ENCODE measurements at places on chromosomes 12 and 14.

DNA sequence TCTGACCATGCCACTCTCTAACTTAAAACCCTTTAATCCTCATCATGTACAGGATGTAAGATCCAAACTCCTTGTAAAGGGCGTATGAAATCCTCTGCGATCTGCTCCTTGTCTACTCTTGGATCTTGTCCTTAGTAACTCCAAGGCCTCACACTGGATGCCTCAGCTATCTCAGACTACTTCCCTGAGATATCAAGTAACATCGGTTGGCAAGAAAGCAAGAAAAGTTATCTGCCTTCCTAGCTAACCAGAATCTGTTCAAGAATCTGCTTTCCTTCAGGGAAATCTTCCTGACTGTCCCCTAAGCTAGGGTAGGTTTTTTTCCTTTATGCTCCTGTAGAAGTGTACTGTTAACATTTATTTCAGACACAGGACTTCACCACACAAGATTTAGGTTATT lies 82.6 kb downstream of the TAOK3 start:
- DNase-seq: no peak

GRCh38 chr12:28937196-28937595 lies 211.9 kb upstream of the FAR2 start:
- no peak for DNase-seq

DNA sequence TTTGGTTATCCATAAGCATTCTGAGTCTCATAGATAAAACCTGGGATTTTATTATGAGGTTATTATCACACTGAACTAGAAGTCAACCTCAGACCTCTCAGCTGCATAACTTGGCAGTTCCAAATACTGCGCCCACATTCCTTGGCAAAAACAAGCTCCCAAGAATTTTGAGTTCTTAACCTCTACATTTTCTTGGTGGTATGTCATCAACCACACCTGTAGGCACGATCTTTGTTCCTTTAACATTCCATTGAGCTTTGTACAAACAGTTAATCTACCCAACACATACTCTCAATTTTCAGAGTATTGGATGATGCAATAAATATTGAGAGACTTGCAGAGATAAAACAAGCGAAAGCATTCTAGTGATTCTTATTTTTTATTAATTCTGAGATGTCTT lies 371.8 kb upstream of the PRICKLE1 start:
- peak; percentile 39 for DNase-seq

DNA sequence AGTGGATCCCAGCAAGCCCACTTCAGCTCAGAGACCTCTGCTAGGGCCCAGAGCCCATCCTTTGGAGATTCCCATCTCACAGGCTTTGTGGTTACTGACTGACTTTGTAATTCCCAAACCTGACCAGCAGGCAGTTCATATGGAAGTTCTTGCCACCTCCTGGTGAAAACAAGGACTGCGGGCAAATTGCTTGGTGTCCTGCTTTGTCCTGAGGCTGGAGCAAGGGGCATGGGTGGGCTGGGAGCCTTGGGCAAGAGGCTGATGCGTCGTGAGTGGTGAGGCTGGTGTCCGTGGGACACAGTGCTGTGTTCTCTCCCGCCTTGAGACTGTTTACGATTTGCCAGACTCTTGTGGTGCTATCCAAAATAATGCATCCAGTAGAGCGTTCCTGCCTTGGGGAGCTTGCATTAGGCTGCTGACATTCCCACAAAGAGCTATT lies 91.0 kb downstream of the LRRC74A start:
- peak; percentile 90 for DNase-seq

DNA sequence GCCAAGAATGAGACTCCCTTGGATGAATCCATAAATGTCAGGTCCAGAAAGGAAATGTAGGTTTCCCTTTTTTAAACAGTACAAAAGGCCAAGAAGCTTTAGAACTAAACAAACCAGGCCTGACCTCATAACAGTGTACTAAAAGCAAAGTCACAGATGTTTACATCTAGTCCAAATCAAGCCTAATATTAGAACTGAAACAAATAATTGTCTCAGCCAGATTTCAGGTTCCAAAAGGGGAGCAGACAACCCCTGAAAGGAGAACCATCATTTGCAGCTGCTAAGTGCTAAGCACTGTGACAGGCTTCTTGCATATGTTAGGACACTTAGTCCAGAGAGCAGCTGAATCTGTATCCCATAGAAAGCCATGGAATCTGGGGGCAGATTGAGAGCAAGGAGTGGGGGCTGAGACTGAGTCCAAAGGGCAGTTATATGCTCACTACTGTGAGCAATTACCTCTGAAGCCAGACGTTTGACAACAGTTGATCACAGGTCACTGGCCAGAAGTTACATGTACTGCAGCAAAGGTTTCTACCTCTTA lies 90.1 kb downstream of the STXBP6 start:
- DNase-seq: no peak

DNA sequence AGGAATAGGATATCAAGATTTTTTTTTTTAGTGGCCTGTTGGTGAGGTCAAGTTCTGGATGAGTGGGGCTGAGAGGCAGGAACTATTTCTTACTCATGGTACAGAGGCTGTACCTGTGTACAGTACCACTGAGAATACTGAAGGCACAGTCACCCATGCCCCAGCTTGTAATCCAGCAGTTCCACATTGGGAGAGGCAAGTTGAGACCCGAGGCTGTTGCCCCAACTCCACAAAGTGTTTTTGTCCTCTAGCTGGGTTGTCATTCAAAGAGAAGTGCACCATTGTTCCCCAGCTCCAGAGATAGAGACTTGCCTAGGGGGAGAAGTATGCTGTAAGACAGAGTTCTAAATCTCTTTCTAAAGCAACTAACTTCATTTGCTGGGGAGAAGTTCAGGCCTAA lies 38.7 kb downstream of the ARID2 start:
- DNase-seq: no peak

GRCh38 chr12:131917711-131918306 lies 11.3 kb upstream of the PUS1 start:
- DNase-seq: no peak

GRCh38 chr12:38166225-38166624 lies 150.3 kb upstream of the ALG10B start:
- DNase-seq: no peak

DNA sequence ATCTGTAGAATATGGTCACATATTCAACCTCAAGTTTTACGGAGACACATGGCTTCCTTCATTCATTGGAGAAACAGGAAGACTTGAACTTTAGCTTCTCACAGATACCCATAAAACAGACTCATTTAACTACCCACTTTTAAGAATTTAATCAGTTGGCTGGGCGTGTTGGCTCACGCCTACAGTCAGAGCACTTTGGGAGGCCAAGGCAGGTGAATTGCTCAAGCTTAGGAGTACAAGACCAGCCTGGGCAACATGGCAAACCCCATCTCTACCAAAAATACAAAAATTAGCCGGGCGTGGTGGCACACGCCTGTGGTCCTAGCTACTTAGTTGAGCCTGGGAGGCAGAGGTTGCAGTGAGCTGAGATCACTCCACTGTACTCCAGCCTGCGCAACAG lies 64.7 kb upstream of the STAC3 start:
- DNase-seq: no peak

- no peak for DNase-seq
Measured at GRCh38 chr14:53796734-53797133, 159.9 kb downstream of the BMP4 start.

GRCh38 chr12:45912774-45913173 lies 77.6 kb downstream of the SCAF11 start:
- no peak for DNase-seq

DNA sequence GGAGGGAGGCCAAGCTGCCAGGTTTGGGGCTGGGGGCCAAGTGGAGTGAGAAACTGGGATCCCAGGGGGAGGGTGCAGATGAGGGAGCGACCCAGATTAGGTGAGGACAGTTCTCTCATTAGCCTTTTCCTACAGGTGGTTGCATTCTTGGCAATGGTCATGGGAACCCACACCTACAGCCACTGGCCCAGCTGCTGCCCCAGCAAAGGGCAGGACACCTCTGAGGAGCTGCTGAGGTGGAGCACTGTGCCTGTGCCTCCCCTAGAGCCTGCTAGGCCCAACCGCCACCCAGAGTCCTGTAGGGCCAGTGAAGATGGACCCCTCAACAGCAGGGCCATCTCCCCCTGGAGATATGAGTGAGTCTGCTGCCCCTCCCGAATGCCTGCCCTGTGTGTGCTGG lies 432 bp downstream of the IL25 start:
- no peak for DNase-seq

GRCh38 chr12:49871263-49871561 lies 28.3 kb upstream of the BCDIN3D start:
- no peak for DNase-seq

GRCh38 chr14:64971943-64972791 lies at the start of gene RAB15:
TSS of gene RAB15 (minus strand) at chr14:64972336. CDS start at chr14:64972076, 260 bp downstream.
- peak; percentile 81 for DNase-seq

DNA sequence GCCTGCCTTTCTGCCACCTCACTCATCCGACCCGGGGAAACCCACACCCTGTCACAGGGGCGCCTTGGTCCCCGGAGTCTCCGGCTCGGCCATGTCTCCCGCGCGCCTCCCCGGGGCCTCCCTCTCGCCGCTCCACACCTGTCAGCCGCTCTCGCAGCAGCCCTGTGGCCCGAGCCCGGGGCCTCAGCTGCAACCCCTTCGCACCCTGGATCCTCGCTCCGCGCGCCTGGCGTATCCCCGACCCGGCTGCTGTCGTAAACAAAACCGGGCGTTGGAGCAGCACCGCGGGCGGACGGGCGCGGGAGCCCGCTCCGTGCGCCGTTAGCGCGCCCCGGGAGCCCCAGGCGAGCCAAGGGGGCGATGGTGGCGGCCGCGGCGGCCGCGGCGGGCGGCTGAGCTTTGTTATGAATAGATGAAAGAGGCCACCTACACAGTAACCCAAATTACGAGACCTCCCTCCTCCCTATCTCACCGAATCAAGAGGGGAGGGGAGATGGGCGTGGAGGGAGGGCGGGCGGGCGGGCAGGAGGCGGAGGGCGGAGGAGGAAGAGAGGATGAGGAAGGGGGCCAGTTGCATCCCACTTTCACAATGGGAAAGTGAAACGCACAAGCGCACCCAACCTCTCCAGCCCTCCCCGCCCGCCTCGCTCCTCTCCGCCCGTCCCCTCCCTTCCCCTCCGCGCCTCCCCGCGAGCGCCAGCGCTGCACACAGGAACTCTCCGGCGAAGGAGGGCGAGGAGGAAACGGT lies at the start of gene PLXNC1:
PLXNC1 (plus strand) TSS at position 587 of the 748 bp plus-strand sequence. CDS start 395 bp downstream, outside the sequence.
- no peak for DNase-seq

DNA sequence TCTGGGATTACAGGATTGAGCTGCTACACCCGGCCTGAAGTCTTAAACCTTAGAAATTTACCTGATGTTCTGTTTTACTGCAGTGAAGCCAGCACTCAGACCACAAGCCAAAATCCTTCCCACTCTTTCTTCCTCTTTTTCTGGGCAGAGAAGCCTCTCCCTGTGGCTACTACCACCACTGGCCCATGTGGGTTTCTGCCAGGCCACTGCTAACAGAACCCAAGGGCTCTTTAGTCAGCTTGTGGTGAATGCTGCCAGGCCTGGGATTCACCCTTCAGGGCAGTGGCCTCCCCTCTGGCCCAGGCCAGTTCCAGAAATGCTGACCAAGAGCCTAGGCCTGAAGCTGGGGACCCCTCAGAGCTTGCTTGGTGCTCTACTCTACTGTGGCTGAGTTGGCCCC lies 35.3 kb downstream of the GAS2L3 start:
- DNase-seq: no peak

DNA sequence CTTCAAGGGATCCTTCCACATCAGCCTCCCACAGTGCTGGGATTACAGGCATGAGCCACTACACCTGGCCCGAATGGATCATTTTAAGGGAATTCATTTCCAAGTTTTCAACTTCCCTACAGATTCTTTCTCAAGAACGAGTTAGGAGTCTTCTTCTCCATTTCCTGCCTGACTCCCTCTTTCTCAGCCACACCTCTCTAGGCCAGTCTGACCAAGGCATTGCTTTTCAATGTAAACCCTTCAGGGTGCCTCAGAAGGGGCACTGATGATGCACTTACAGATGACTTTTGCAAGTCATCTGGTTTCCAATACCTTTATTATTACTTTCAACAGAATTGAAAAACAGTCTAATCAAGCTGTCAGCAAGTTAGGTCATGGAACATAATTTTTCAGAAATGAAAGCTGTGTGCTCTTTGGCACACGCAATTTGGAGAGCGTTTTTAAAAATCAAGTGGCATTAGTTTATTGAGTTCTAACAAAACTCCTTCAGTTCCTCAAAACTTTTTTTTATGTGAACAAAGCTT lies 47.2 kb downstream of the SVOP start:
- DNase-seq: no peak

- DNase-seq: no peak
Measured at GRCh38 chr14:31154956-31155355, 52.6 kb downstream of the HECTD1 start.

GRCh38 chr12:28010036-28010435 lies 37.5 kb upstream of the PTHLH start:
- DNase-seq: no peak

DNA sequence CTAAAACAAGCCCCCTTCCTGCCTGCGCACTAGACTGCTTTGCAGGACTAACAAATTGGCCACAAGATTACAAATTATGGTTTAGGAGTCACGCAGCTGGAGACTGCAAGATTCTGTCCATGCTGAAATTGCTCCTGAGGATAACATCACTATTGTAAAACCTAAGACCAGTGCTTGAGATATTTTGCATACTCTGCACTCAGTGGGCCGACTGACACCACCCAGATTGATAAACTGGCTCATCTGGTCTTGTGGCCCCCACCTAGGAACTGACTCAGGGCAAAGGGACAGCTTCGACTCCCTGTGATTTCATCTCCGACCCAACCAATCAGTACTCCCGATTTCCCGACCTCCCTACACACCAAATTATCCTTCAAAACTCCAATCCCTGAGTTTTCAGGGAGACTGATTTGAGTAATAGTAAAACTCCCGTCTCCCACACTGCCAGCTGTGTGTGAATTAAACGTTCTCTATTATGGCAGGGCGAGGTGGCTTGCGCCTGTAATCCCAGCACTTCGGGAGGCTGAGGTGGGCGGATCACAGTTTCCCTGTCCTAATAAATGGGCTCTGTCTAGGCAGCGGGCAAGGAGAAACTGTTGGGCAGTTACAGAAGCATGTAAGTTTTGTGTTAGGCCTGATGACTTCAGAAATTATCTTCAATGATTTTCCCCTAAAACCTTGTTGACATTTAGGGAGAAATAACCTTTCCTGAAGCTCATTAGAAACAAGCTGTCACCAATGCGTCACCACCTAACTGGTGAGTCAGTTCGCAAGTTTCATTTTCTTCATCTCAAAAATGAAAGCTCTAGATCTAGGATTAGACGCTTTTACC lies 5.3 kb upstream of the UBC start:
- no peak for DNase-seq

GRCh38 chr12:131575371-131575770 lies 135.5 kb upstream of the SFSWAP start:
- no peak for DNase-seq

- no peak for DNase-seq
Measured at GRCh38 chr12:104355630-104356029, 52.1 kb downstream of the EID3 start.

DNA sequence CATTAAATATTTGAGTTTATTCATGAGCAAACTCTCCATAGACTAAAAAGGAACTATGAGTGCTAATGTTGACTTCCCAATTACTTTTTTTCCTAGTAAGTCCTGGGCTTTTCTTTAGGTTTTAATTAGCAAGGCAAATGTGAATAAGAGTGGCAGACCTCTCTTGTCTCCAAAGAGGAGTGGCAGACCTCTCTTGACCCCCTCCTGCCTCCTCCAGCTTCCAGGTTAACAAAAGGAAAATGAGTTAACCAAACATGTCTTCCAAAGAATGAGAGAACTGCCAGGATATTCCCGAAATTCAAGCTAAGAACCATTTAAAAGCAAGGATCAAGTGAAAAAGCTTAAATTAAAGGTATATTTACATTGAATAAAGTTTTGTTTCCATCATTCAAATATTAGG lies 253.2 kb downstream of the MDGA2 start:
- DNase-seq: no peak

Measured in HTR-8/SVneo (cell line).